ENCODE measurements at places on chromosomes 6 and 20.

GRCh38 chr6:156909212-156910010 is 132.2 kb downstream of the ARID1B start:
- DNase-seq: no peak

- DNase-seq: peak; percentile 62
Observed at GRCh38 chr6:159727717-159728445, 575 bp downstream of the WTAP start.

GRCh38 chr20:25090492-25091429 is 8.8 kb upstream of the VSX1 start:
- peak; percentile 85 for DNase-seq

DNA sequence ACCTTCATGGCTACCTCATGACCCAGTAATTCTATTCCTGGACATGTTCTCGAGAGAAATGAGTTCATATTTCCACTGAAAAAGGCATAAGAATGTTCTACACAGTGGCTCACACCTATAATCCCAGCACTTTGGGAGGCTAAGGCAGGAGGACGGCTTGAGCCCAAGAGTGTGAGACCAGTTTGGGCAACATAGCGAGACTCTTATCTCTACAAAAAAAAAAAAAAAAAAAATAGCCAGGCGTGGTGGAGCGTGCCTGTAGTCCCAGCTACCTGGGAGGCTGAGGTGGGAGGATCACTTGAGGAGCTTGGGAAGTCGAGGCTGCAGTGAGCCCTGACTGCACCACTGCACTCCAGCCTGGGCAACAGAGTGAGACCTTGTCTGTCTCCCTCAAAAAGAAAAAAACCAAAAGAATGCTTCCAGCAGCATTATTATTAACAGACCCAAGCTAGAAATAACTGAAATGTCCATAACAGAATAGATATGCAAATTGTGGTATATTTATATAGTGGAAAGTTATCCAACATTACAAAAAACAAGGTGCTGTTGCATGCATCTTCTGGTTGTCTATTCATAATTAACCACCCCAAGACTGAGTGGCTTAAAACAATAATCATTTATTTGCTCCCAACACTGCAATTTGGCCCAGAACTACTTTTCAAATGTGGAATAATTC is 9.4 kb upstream of the RAB44 start:
- no peak for DNase-seq

- DNase-seq: no peak
Observed at GRCh38 chr6:4931530-4932227, 72.2 kb downstream of the RPP40 start.

DNA sequence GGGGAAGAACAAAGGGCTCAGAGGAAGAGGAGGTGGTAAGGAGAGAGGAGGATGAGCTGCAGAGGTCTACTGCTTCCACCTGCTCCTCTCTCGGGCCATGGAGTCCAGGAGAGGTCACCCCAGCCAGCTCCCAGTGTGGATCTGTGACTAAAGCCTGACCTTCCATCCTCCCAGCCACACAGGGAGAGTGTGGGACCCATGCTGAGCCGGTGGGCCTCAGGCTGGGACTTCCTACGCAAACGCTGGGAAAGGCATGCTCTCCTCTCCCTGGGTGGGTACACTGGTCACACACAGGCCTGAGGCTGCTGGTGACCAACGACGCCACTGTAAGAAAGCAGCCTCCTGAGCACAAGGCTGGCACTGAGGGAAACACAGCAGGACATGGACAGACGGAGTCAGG is 111.3 kb downstream of the PREX1 start:
- DNase-seq: no peak

DNA sequence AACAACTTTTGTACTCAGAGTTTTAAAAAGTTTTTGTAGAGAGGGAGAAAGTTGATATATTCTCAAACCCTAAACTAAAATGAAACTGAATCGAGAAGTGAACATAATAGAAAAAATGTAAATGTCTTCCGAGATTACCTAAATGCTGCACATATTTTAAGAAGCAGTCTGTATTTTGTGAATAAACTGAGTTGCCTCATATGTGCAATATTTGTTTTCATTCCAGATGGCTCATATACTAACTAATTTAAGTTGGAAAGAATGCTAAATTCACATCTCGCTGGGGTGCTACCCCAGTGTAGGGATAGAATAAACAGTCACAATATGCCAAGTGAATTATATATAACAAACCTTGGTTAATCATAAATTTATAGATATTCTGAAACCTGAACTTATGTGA is 285.9 kb upstream of the THEMIS start:
- no peak for DNase-seq

DNA sequence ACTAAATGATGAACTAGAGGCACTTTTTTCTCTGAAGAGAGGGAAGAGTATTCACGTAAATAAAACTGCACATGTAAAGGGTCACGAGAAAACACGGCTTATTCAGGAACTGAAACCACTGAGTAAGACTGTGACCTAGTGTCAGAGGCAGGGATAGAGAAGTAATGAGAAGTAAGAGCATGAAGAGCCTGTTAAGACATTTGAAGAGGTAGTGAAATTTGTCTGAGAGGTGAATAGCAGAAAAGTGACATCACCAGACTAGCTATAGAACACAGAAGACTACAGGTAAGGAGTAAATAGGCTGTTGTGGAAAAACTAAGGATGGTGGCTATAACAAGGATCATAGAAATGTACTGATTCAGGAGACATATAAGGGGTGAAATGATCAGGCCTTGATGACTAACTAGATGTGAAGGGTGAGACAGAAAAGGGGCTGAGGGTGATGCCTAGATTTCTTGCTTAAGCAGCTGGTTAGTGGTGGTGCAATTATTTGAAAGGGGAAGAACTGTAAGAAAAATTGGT is 76.8 kb downstream of the REV3L start:
- no peak for DNase-seq

GRCh38 chr6:16681260-16681873 is 79.9 kb downstream of the ATXN1 start:
- DNase-seq: no peak

Data from NCI-H1105 (cell line).